ENCODE measurements at places on chromosomes 16 and 17.

DNA sequence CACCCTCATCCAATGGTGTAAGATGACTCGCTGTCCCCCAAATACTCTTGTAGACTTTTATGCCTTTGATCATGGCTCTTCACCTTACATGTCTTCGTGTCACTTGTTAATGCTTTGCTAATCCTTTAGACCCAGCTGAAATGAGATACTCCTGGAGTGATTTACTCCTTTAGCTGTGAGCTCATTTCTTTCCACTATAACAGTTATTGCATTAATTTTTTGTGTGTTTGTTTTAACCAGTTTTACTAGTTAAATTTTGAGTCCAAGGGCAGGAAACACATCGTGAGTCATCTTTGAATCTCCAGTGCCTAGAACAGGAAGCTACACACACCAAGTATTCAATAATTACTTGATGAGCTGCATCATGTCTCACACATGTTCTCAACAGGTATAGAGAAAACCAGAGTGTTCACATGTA, 6.5 kb upstream of the CTCF start:
- DNase-seq = no peak

GRCh38 chr17:73910206-73910605, 266.0 kb upstream of the SDK2 start:
- DNase-seq = no peak

GRCh38 chr16:51035110-51035498, 116.0 kb downstream of the SALL1 start:
- no peak for DNase-seq

DNA sequence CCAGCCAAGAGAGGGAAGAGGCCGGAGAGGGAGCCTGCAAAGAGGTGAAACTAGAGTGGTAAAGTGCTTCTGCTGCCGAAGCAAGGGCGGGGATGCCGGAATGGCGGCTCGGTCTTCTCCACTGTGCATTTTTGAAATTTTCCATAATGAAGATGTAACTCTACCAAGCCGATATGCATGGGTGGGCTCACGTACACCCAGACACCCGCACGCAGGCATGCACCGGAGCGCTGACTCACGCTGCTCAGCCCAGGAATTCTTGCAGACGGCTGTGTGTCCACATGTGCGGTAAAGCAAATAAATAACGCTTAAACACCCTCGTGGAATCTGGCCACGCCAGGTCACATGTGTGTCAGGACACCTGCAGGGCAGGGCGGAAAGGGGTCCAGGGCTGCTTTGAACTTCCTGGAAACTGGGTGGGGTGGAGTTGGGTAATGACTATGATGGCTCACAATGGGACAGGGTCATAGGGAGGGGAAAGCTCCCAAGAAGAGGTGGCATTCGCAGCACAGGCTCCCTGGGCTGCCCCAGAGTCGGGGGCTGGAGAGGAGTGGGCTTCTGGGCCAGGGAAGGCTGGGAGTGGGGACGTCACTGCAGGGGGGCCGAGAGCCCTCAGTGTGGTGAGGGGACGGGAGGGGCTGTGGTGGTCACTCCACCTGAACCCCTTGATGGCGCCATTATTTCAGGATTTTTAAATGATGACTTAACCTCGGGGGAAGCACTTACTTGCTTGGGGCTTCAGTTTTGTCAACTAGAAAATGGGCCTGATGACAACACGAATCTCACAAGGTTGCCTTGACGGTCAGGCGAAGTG, 265.5 kb downstream of the PARN start:
- peak; percentile 70 for DNase-seq

DNA sequence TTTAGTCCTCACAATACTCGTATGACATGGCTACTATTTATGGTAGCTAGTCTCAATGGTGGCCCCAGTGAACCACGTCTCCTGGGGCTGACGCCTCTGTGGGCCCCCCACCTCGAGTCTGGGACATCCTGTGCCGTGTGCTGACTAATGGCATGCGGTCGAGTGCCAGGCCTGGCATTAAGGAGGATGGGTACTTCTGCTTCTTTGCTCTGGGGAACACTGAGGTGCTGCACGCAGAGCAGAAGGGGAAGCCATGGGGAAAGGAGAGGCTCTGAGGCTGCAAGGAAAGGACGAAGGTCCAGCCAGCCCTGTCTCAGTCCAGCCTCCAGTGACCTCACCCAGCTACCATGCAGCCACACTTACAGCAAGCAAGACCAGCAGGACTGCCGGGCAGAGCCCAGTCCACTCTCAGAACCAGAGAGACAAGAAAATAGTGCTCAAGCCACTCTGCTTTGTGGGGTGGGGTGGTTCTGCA, 5.7 kb upstream of the MPRIP start:
- no peak for DNase-seq

GRCh38 chr16:88007321-88007731, 56.1 kb downstream of the BANP start:
- DNase-seq = no peak

- DNase-seq = no peak
Observed at GRCh38 chr17:27585153-27585681, 45.8 kb upstream of the LGALS9 start.

DNA sequence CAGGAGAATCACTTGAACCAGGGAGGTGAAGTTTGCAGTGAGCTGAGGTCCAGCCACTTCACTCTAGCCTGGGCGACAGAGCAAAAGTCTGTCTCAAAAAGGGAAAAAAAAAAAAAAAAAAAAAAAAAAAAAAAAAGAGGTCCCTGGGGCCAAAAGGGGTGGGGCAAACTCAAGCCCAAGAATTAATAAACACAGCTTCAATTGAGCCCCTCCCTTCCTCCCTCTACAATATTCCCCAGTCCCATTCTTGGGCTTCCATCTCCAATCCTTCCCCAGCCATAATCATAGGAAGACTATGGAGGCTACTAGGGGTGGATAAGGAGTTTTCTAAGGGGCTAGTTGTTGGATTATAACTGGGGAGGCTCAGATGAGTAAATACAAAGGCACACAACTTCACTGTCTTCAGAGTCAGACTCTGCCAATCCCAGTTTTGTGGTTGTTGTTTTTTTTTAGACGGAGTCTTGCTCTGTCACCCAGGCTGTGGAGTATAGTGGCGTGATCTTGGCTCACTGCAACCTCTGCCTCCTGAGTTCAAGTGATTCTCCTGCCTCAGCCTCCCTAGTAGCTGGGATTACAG, 9.5 kb downstream of the CAVIN1 start:
- no peak for DNase-seq

- DNase-seq = no peak
Observed at GRCh38 chr16:77853161-77853560, 64.8 kb downstream of the VAT1L start.

GRCh38 chr17:11643851-11644250, 45.6 kb downstream of the DNAH9 start:
- no peak for DNase-seq

GRCh38 chr17:78230996-78231935, at the start of gene TMEM235:
TMEM235 (plus strand) TSS chr17:78231631; CDS start chr17:78232024, 393 bp downstream.
- no peak for DNase-seq

DNA sequence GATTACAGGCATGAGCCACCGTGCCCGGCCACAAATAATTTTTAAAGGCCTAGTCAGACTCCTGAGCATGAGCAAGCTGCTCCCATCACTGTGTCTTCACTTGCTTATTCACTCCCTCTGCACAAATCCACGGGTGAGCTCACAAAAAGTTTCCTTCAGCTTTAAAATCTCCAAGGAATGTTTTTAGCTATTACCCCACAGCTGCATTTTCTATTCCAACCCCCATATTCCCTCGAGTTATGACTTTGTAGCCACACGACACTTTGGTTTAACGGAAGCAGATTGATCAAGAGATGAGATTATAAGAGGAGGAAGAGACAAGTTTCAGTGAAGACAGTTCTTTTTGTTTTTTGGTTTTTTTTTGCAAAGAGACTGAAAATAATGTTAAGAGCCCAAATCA, 49.1 kb upstream of the SLC25A19 start:
- no peak for DNase-seq

GRCh38 chr17:49746791-49747490, 17.0 kb downstream of the FAM117A start:
- DNase-seq = no peak

- no peak for DNase-seq
Observed at GRCh38 chr17:57197466-57198071, 58.8 kb upstream of the MSI2 start.

DNA sequence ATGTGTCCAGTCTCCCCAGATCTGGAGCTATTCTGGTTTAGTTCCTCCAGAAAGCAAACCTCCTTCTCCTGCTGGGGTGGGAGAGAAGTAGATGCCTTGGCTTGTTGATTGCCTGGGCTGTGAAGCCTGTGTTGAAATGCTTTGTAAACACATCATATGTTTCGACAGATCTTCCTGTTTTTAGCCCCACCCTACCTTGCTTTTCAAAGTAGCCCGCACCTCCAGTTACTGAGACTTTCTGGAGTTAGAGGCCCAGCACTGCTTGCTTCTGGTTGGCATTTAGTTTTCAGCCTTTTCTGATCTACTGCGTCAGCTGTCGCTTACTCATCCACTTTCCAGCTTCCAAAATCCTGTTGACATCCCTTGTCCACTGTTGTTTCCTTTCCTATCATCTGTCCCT, 17.9 kb upstream of the NDEL1 start:
- DNase-seq = no peak

DNA sequence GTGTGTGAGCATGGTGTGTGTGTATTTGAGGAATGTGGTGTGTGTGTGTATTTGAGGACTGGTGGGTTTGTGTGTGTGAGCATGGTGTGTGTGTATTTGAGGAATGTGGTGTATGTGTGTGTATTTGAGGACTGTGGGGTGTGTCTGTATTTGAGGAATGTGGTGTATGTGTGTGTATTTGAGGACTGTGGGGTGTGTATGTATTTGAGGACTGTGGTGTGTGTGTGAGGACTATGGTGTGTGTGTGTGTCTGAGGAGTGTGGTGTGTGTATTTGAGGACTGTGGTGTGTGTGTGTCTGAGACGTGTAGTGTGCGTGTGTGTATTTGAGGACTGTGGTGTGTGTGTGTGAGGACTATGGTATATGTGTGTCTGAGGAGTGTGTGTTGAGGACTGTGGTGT, 18.0 kb upstream of the CACNG1 start:
- no peak for DNase-seq

- no peak for DNase-seq
Observed at GRCh38 chr17:27540318-27541101, 84.3 kb downstream of the KSR1 start.

GRCh38 chr17:33017366-33017765, 25.7 kb downstream of the SPACA3 start:
- no peak for DNase-seq

DNA sequence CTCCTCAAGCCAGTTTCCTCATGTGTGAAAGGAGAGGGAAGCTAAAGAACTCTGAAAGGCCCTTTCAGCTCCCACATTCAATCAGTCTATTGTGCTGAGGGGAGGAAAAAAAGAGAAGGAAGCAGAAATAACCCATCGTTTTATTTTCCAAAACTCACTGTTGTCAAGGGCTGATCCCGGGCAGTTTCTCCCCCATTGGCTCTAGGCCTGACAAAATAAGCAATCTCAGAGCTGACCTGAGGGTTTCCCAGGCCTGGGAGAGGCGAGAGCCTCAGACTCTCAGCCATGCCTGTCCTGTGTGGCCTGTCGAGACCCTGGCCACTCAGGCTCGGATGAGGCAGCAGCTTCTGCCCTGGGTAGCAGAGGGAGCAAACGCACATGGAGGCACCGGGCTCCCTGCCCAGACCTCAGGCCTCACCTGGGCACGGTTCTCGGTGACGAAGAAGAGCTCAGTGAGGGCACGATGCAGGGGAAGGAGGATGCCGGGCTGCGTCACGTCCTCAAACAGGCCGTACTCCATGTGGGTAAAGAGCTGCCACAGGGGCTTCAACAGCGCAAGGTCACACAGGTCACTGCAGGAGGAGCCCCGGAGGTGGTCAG, 45.0 kb upstream of the ATP2A3 start:
- no peak for DNase-seq

DNA sequence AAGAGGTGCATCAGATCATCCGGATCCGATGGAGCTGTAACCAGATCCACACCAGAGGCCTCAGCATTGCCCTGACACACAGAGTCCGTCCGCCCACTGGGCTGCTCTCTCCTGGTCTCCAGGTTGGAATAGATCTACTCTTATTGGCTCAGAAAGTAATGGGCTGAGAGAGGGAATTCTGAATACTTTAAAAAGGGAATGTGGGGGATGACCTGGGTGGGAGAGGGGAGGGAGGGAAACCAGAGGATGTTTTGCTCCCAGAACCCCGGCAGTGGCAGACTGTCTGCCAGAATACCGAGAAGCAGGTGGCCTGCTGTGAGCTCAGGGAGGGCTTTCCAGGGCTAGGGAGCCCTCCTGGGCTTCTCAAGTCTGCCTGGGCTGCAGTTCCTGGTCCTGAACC, 126.5 kb downstream of the ENGASE start:
- no peak for DNase-seq

GRCh38 chr16:31472709-31473203, 804 bp downstream of the TGFB1I1 start:
- DNase-seq = peak; percentile 51

GRCh38 chr17:9169116-9169515, 147.8 kb downstream of the NTN1 start:
- no peak for DNase-seq

DNA sequence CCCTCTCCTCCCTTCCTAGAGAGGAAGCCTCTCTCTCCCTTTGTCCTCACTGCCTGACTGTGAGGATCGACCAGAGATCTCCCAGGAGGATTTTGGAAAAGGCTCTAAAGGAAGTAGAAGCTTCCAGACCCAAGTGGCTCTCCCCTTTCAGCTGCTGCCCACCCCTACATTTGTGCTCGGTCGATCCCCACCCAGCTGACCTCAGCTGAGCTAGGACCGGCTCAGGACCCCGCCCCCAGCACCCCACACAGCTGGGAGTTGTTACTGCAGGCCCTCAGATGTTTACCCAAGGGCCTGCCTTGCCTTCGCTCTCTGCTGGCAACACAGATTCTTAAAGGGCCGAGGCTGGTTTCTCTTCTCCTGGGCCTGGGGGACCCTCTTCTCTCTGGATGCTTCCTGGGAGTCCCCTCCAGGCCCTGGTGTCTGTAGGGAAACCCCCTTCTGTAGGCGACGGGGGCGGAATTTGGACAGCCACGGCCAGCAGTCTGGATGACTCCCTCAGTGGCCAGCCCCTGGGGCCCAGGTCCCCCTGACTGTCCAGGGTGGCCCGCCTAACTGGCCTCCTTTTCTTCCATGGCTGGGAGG, 26.9 kb upstream of the TIMP2 start:
- DNase-seq = no peak

DNA sequence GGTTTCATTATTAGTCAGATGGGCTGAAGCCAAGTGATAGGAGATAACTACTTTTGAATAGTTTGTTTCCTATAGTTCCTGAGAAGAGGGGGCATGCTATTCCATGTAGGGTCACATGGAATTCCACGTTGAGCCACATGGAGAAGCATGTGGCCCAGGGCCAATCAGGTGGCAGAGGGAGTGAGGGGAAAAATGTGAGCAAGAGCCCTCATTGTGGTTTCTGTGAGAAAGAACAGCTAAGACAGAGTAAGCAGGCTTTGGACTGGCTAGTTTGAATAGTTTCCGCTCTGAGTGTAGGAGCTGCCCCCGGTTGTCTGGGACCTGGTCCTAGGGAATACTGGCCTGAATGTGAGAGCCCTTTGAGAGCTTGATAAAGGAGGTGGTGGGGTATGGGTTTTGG, 69.9 kb upstream of the CNTNAP4 start:
- no peak for DNase-seq
